ENCODE measurements at places on chromosomes 7 and 10. TPM values are rescaled to one million over a fixed set of nuclear protein-coding genes. Genes with fewer than 3 reads are reported as not detected.

Gene UNC5B
- total RNA-seq = 34.2 TPM

Gene C10orf67
- total RNA-seq = 0.44 TPM

Gene CC2D2B
- not detected for total RNA-seq

Gene KCP
- 0.66 TPM for total RNA-seq

Gene ASAH2
- 0.17 TPM for total RNA-seq

Gene UNCX
- not detected for total RNA-seq

Gene CFTR
- total RNA-seq = not detected

Gene ITPRID1
- total RNA-seq = not detected

Gene EPDR1
- 19.5 TPM for total RNA-seq

Gene PDE1C
- total RNA-seq = 0.50 TPM

Gene RPP38
- 15.1 TPM for total RNA-seq

Gene PPP1R17
- not detected for total RNA-seq

Gene GPR141
- not detected for total RNA-seq

Gene EXOC4
- total RNA-seq = 187 TPM

Gene CALML5
- not detected for total RNA-seq

Gene LHPP
- total RNA-seq = 14.9 TPM

Gene UCN3
- total RNA-seq = not detected

Gene AS3MT
- 7.6 TPM for total RNA-seq

Gene NPSR1
- not detected for total RNA-seq

Gene CABCOCO1
- total RNA-seq = 1.7 TPM
